Caki2 (cell line): ENCODE measurements at places on chromosomes 2 and 18. TPM values are rescaled to one million over a fixed set of nuclear protein-coding genes. Genes with fewer than 3 reads are reported as not detected.

DNA sequence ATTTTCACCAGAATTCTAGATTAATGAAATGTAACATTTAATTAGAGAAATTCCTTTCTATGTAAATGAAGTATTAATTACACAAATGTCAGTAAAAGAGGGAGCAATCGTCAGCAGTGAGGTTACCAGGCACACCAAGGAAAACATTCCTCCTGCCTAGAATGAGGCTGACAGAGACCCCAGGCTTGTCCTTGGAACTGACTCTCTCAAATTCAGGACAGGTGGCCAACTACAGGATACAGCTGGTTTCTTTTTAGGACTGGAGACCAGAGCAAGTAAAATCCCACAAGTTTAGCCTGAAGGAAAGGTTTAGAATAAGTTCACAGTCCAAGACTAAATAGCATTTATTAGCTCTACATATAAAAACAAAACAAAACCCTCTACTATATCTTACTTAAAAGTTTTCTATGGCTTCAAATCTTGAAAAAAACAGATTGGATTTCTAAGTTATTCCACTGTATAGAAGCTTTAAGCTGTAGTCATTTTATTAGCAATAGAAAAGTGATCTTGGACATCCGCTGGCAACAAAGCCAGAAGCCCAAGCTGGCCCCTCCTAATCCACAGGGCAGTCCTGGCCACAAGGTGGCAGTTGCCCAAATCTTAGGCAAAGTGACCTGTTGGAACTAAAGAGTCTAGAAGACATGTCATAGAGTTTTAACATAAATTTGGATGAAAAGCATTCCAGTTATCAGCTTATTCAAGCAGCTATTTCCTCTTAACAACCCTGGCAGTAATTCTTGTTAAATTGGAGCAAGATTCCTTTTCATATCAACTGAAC is 81.0 kb downstream of the SP3 start:
- DNase-seq, result no peak

DNA sequence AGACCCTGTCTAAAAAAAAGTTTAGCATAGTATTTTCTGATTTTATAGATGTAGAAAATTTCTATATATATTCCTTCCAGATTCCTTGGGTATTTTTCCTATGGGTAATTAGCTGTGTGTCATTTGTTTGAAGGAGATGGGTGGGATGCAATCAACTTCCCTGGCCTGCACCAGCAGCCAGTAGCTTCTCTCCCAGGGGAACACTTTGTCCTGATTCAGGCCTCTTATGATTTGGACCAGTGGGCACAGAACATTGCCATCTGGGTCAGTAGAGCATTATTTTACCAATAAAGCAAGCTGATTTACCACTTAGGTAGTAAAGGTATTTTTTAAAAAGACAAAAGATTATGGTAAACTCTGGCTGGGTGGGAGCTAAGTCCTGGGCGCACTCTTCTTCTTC is 26.9 kb downstream of the UBE2F start:
- DNase-seq, result no peak

PDE1A gene
- not detected in 2 replicates for total RNA-seq

DNA sequence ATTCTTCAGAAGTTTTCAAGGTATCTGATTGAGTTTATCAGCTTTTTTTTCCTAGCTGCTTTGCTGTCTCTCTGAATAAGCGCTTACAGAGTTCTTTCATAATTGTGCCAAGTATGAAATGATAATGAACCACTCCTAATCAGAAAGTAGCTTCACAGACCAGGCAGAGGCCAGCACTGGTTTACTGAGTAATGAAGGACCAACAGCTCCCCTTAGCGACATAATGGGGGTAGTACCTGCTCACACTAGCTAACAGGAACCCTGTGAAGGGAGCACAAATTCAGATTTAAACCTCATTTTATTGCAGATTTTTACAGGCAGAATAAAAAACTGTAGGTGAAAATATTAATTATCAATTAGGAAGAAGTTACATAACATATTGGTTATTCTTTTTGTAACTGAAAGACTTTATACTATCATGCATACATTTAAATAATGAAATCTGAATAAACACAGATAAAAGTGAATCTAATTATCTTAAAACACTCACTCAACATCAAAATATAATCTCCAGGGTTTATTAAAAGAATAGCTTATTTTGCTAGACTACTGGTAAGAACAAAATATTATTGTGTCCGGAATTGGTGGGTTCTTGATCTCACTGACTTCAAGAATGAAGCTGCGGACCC is 53.7 kb upstream of the LRRC30 start:
- peak; percentile 48 for DNase-seq

DNA sequence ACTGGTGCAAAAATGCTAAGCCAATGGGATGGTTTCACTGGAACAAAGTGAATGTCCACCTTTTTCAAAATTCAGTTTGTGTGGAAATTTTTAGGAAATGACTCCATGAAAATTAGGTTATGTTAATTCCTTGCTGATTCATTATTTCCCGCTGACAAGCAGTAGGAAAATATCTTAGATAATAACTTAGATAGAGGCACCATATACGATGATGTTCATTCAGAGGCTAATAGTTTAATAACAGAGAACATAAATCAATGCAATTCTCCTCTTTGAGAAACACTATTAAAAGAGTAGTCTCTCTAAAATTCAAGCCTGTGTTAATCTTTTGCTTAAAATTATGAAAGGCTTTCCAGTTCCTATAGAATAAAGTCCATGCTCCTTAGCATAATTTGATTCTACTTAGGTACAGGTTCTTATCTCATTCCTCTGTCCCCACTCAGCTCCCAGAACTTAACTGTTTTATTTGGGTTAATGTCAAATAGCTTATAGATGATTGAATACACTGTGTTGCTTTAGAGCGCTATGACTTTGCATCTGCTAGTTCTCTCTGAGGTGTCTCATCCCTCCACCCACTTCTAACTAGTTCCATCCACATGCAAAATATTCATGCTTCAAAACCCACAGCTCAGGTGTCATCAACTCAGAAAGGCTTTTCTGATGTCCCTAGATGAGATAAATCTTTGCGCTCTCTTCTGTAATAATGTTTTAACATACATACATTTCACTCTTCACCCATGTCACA is 503.6 kb downstream of the ERBB4 start:
- DNase-seq, result no peak

SLC14A1 gene
- not detected in 2 replicates for total RNA-seq

DNA sequence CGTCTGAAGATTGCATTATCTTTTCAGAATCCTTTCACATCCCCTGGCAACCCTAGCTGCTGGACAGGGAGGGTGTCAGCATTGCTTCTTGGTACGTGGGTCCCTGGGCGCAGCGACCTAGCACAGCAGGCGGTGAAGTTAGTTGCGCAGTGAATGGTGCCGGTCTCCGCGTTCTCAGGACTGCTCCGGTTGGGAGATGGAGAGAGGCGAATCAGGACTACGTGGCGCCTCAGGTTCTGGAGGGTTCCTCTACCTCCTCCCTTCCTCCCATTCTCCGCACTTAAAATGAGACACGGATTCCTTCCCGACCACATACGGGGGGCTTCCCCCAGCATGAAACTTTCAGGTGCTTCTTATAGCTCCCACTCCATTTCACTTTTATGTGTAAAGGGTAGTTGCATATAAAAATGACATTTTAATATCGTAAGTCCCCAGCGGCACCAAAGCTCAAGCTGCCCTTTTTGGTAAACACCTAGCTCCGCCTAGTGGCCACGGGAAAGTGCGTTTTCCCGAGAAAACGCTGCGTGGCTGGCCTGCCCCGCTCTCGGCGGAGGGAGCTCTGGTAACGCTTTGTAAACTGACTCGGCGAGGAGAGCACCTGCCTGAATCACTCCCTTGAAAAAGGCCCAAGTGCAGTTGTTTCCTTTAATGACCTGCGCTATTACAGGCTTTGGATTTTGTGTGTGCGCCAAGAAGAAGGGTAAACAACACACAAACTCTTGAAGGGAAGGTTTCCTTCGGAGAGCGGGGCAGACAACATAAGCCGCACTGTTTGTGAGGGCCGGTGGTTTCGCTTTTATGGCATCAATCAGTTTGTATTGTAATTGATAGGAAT is 32.9 kb upstream of the INHBB start:
- DNase-seq, result peak; percentile 87

- no peak for DNase-seq
These were observed 63.0 kb upstream of the CPO start for GRCh38 chr2:206876216-206876860.

MC5R gene
- total RNA-seq, result not detected in 2 replicates

DNA sequence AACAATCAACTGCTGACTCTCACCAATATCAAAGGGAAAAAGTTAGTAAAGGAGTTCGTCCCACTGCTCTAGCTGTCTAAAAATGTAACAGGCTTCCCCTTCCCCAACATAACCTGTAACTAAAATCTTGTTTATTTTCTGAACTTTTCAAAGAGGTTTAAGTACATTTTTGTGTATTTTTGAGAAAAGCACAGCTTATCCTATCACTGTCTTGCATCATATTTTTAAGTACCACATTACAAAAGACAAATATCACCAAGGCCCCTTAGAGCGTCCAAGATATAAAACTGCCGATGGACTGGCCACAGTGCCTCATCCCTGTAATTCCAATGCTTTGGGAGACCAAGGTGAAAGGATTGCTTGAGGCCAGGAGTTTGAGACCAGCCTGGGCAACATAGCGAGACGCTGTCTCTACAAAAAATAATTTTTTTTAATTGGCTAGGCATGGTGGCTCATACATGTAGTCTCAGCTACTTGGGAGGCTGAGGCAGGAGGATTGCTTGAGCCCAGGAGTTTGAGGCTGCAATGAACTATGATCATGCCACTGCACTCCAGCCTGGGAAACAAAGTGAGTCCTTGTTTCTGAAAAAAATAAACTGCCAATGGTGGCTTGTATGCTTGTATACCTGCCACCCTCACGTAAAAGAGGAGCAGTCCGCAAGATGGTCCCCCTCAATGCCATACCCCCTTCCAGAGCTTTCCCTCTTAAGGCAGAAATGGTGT is 21.2 kb upstream of the LAPTM4A start:
- DNase-seq, result no peak

COL3A1 gene
- 0.03 and 3.6 TPM in 2 replicates for total RNA-seq

- DNase-seq, result no peak
These were observed 549 bp downstream of the MRPL35 start for GRCh38 chr2:86199834-86200177.

ZNF521 gene
- total RNA-seq, result not detected in 2 replicates
